ENCODE measurements at places on chromosomes 13 and 19.

DNA sequence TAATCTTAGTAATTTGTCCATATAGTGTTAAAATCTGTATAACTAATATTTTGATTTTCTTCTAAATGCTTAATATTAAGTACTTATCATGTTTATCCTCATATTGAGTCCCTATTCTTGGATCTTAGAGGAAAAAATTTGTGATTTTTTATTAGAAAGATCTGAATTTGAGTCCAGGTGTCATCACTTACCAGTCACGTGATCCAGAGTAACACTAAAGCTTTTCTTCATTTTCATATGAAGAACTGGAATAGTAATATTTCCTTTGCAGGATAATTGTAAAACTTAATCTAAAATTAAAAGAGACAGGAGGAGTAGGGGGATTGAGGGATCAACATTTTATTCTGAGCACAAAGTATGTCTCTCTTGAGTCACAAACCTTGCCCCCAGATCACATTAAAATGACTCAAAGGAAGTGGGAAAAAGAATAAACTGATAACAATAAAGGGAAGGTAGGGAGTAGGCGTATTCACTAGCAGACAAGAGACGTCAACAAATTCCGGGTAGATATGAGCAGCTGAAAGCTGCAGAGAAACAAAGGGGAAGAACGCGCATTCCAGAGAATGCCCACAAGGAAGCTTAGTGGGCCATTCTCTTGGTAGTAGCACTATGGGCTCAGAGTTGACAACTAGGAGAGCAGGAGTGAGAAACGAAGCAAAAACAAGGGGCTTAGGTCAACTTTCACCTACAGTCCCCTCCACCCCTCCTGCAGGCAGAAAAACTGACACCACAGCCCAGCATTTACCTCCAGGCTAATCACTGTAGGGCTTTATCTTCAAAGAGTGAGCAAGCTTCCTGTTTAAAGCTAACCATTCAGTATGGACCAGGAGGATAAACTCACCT is 123.1 kb downstream of the SPRY2 start:
- no peak for DNase-seq

- DNase-seq: no peak
These were observed 5.1 kb upstream of the COMP start for GRCh38 chr19:18796239-18796638.

- no peak for DNase-seq
These were observed 751.8 kb downstream of the FGF9 start for GRCh38 chr13:22422712-22423111.

DNA sequence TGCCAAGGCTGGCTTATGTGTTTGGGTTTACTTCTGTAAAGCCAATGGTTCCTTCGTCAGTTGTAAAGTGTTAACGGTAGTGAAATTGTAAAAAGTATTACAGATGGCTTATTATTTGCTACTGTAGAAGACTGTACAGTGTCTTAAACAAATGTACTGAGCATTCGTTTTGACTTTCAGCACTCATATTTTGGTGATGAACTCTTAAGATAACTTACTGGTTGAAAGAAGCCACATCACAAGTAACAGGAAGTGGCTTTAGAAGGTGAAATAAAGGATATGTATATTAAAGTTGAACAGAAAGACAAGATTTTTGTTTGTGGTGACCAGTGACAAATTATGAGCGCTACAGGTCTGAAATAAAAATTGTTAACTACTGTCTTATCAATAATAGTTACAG is 64.2 kb downstream of the URI1 start:
- DNase-seq: no peak

DNA sequence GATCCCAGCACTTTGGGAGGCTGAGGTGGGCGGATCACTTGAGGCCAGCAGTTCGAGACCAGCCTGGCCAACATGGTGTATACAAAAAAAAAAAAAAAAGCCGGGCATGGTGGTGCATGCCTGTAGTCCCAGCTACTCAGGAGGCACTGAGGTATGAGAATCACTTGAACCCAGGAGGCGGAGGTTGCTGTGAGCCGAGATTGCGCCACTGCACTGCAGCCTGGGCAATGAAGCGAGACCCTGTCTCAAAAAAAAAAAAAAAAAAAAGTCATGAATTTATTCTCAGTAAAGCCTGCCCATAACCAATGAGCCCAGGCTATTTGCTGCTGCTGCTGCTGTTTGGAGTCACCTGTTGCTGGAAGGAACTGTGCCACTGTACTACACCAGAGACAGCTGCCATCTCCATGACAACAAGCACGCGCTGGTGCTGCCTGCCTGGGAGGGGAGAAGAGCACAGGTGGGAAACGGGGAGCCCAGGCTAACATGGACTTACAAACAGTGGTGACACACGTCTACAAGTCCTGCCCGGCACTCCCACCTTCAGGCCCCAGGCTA is 11.3 kb downstream of the ZFR2 start:
- DNase-seq: peak; percentile 84

GRCh38 chr19:39810424-39810823 is 23.5 kb downstream of the DYRK1B start:
- no peak for DNase-seq

DNA sequence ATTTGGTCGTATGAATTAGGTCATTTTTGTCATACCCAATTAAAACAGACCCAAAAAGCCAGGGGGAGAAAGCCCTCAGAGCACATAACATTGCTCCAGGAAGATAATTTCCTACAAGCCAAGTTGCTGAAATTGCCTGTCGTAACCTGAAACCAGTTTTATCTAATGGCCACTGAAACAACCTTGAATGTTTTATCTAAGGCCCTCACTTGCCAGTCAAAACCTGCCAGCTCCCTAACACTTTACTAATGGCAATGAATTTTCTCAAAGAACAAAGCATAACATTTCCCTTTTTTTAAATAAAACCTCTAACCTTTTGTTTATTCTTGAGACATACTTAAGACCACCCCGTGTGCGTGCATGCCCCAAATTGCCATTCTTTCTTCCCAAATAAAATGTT is 496.2 kb upstream of the KLHL1 start:
- DNase-seq: no peak

GRCh38 chr13:29502391-29503008 is 93.0 kb downstream of the SLC7A1 start:
- no peak for DNase-seq

DNA sequence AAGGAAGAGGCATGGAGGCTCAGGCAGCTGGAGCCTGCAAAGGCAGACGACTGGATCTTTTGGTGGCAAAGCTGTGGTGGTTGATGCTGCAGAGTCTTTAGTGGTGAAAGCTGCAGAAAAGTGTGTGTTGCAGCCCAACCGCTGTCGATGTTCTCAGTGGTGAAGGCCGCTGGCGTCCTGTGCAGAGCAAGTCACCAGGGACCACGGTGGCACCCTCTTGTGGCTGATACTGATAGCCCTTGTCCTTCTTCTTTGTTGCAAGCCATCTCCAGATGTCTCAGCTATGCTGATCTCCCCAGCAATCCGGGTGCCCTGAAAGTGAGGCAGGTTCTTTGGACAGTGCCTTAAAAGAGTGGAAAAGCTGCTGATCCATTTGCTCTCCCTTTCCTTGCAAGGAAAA is 610.9 kb upstream of the PCDH9 start:
- DNase-seq: no peak

DNA sequence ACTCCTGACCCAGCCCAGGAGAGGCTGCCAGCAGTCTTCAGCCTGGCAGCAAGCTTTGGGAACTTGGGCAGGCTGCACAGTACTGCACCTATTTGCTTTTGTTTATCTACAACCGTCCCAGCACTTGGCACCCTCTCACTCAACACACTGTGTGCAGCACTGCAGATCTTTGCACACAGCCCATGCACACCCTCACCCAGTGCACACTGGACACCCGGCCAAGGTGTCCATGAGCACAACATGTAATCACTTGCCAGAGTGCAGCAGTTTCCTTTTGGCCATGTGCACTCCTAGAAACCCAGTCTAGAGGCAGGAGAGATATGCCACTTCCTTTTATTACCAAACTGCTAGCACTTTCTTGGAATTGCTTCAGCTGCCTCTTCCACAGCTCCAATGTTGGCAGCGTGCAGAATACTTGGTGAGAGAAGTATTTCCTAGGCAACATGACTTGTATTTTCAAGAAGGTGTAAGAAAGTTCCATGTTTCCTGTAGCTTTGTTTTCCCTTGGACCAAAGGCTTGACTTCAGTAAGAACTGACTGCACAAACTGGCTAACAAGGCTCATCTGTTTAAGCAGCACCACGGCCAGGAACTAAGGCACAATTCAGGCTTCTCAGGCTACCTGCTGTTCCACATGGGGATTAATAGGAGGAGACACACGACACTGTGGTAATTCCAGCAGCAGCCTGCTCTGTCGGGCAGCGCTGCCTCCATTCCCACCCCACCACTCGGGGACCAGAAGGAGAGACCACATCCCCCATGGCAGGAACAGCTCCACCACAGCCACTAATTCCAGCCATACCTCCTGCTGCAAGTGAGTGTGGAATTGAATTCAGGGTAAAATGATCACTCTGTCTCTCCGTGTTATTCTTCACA is 15.3 kb downstream of the ATP7B start:
- DNase-seq: no peak

DNA sequence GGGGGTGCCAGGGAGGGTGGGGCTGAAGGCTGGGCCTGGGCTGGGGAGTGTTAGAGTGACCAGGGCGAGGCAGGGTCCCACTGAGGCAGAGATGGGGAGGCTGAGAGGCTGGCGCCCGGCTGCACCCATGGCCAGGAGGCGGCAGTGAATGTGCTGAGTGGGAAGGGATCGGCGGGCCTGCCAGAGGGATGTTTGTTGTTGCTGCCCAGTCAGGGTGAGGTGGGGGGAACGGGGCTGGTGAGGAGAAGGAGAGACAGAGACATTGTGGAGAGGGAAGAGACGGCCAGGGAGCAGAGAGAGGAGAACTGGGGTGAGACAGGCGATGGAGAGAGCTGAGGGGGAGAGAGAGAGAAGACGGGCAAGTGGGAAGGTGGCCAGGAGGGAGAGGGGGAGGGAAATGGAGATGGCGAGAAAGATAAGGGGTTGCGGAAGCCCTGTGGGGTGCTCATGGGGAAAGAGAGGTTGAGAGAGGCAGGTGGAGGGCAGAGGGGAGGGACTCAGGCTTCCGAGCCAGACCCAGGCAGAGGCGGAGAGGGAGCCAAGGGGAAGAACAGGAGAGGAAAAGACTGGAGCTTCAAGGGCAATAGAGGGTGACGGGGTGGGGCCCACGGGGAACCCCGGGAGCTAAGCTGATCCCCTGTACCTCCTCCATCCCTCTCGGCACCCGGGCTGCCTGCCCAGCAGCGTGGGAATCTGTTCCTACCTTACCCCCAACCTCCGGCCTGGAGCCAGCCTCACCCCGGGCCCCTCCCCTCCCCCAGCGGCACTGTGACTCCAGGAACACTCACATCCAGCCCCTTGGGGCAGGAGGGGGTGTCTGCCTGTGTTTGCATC is 690 bp upstream of the B3GNT8 start:
- no peak for DNase-seq

- peak; percentile 55 for DNase-seq
These were observed 13.2 kb upstream of the URI1 start for GRCh38 chr19:29928831-29929230.

- DNase-seq: peak; percentile 43
These were observed 24.9 kb downstream of the RCBTB1 start for GRCh38 chr13:49560270-49561061.

GRCh38 chr19:38877781-38878574 is at the start of gene RINL:
TSS of gene RINL (minus strand) at chr19:38878275. CDS start at chr19:38876742, 1,533 bp downstream.
- peak; percentile 87 for DNase-seq

DNA sequence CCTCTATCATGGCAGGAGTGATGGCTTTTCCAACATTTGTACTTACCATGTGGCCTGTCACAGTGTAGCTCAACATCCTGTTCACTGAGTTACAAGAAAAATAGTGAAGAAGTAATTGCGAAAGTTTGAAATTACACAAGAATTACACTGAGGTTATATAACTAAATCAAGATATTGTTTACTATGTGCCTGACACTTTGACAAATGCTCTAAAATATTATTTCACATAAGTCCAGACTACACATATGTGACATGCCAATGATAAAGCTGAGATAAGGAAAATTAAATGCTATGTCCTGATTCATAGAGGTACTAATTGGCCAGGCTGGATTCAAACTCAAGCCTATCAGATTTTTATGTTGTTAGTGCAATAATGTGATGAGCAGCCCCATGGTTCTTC is 451.7 kb downstream of the PCDH9 start:
- DNase-seq: no peak

DNA sequence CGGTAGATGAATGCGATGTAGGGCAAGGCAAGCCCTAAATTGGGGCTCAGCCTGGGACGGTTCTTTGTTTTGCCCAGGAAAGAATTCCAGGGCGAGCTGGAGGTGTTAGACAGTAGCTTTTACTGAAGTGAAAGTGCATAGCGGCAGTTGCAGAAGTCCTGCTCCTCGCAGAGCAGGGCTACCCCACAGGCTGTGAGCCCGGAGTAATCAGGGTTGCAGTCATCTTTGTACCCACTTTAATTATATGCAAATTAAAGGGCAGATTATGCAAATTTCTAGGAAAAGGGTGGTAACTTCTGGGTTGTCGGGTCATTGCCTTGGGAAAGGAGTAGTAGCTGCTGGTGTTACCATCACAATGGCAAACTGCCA is 30.5 kb downstream of the VAV1 start:
- no peak for DNase-seq

DNA sequence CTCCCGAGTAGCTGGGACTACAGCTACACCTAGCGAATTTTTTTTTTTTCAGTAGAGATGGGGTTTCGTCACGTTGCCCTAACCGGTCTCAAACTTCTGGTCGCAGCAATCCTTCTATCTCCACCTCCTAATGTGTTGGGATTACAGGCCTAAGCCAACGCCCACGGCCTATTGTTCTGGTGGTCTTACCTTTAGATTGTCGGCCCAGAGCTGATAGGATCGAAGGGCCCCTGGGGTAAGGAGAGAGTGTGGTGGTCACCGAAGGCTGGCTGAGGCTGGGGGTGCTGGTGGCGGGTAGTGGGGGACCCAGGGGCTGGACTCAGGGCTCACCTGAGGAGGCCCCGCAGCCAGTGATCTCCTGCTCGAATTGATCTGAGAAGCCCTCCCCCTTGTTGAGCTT is 7.0 kb downstream of the CRB3 start:
- no peak for DNase-seq

DNA sequence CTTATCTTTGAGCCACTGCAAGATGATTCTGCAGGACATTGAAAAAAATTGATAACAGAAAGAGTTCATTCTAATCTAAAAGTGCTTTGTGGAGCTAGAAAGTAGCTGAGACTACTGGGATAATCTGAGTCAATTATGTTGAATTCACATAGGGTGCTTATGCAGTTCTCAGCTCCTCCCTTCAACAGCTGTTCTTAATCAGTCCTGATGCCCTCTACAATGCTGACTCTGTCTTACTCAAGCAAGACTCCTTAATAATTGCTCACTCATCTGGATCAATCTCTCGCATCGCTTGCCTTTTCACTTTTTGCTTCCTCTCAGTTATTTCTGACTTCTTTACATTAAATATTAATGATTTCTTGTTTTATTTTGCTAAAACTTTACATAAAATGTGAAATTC is 182.1 kb downstream of the PCDH17 start:
- DNase-seq: no peak

DNA sequence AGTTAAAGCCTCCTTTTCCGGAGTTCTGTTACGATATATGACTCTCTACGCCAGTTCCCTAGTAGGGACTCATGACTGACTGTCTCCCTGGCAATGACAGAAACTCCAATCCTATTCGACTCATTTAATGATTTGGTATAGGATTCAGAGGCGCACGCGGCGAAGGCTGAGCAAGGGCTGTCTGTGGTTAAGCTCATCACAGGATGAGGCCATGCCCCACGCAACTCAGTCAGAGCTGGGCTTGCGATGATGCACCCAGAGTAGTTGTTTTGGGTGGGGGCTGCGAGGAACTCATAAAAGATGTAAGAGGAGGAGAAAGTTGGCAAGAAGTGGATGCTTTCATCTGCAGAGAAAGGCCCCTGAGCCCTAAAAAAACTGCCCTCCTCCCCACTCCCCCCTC is 468 bp upstream of the SERTM1 start:
- DNase-seq: no peak

Data from GM20000 (cell line).